ENCODE measurements at places on chromosomes 7 and 10.

DNA sequence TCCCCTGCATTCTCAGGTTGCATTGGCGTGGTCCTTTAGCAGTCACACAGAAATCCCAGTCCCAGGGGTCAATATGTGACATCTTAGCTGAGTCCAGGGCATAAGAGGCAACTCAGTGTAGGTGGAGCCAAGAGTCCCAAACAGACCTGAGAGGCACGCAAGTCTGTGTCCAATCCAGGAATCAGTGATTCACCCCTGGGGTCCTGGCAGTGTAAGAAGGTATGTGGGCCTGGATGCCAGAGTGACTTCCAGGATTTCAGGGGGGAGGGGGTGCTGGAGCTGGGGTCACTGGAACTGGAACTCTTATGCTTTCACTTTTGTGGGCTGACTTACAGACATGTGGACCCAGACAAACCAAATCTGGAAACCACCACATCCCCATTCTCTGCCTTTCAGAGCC is 26.8 kb downstream of the FRMPD2 start:
- no peak for DNase-seq

DNA sequence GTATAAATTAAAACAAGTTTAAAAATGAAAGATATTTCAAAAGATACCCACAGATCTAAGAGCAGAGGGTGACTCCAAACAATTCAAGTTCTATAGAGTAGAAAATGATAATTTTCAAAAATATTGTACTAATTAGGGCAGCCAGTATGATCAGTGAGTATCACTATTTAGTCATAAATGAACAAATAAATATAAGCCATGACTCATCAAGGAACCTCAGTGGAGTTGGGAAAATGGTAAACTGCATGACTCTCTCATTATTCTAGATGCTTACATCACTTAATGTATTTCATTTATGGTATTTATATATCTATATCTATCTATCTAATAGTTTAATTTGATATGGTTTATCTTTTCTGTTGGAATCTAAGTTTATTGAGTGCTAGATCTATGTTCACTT is 94.3 kb downstream of the THSD7A start:
- no peak for DNase-seq

GRCh38 chr10:86317949-86318725 is 48.5 kb downstream of the GRID1 start:
- DNase-seq, result no peak

DNA sequence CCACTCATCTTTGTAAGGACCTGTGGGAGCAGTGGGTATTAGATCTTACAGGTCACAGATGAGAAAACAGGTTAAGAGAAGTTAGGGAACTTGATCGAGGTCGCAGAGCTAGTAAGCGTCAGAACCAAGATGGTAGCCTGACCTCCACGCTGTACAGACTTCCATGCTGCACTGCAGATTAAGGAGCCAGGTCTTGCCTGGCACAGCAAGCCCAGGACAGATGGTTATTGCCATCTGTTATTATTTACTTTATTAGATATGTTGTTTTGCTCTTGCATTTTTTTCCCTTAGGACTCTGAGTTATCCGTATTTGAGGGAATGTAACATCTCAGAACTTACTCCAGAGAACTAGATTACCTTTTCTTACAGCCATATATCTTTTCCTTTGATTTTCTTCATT is 147.2 kb downstream of the NSUN6 start:
- no peak for DNase-seq

GRCh38 chr10:129544205-129545202 is 77.5 kb downstream of the MGMT start:
- no peak for DNase-seq

- no peak for DNase-seq
These were observed 54.8 kb downstream of the MDFIC start for GRCh38 chr7:114976666-114977065.

GRCh38 chr7:157270060-157270444 is 66.8 kb upstream of the DNAJB6 start:
- no peak for DNase-seq

Measured in NCI-H187 (cell line).